T-helper 17 cell (primary cell): ENCODE measurements at places on chromosomes 6 and 20. TPM values are rescaled to one million over a fixed set of nuclear protein-coding genes. Genes with fewer than 3 reads are reported as not detected.

DNA sequence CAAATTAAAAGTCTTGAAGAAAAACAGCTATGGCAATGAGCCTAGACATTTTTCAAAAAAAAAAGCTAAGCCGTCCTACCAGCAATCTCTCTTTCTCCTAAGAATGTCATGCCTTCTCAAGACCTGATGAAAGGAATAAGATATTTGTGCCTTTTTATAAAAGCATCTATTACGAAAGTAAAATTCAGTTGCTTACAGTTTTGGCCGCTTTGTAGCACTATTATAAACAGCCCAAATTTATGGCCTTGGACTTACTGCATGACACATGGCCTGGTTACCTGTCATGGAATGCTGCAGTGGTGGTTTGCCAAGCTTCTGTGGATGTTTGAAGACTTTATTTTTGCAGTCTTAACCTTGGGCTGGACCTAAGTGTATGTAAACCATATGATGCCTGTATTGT, 22.2 kb upstream of the VAPB start:
- H3K27me3 ChIP-seq = no peaks in the 10 kb centered on the region
- no peak overlapping the region for H3K4me3 ChIP-seq
- no peak for DNase-seq

GRCh38 chr6:44702292-44702691, 314.8 kb downstream of the CDC5L start:
- peaks cover 2% of the 10 kb centered on the region for H3K36me3 ChIP-seq
- H3K4me1 ChIP-seq = peaks cover 4% of the 10 kb centered on the region
- no peak overlapping the region for H3K27ac ChIP-seq
- H3K27me3 ChIP-seq = no peaks in the 10 kb centered on the region

- no peak overlapping the region for H3K27ac ChIP-seq
- no peak overlapping the region for H3K4me3 ChIP-seq
- DNase-seq = no peak
- peaks cover 2% of the 10 kb centered on the region for H3K36me3 ChIP-seq
Observed at GRCh38 chr20:25632940-25633790, 9.4 kb upstream of the NANP start.

DNA sequence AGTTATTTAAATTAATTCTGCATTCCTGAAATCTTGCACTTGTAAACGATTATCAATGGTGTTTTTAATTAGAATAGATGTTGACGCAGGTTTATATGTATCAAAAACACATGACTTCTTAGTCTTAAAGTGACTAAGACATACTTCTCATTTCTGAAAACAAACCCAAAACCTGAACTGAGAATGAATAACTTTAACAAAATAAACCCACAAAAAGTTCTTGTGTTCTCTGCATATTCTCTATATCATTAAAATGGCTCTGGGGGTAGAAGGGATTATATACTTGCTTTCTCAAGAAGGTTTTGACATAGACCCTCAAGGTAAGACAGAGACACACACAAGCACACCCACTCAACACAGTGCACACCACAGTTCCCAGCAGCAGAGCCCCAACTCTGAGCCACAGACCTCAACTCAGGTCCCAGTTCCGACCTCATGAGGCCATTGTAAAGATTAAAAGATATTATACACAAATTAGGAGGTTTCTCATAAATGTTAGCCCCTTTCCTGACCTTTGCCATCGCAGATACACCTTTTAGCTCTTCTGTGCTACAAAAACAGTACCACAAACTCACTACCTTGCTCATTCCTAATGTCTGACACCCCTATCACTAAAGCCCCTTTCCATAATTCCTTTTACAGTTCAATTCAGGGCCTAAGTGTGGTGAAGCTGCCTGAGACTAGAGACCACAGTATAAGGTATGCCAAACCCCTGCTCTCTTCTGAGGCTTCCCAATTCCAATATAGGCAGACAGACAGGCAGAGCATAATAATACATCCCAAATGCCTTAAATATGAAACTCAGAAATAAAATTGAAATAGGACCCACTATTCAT, 267.8 kb downstream of the PTPRK start:
- peaks cover 14% of the 10 kb centered on the region for H3K4me1 ChIP-seq
- DNase-seq = no peak
- no peak overlapping the region for H3K27ac ChIP-seq
- H3K27me3 ChIP-seq = no peaks in the 10 kb centered on the region
- H3K4me3 ChIP-seq = no peak overlapping the region
- peaks cover 2% of the 10 kb centered on the region for H3K36me3 ChIP-seq

GRCh38 chr6:127120787-127121636, 2.5 kb downstream of the RSPO3 start:
- peaks cover 79% of the 10 kb centered on the region for H3K27me3 ChIP-seq
- DNase-seq = no peak
- peaks cover 7% of the 10 kb centered on the region for H3K36me3 ChIP-seq
- peak overlapping the region; percentile 87 for H3K4me3 ChIP-seq

GRCh38 chr6:84773431-84774156, 9.2 kb upstream of the TBX18 start:
- peaks cover 4% of the 10 kb centered on the region for H3K36me3 ChIP-seq
- no peak overlapping the region for H3K27ac ChIP-seq
- no peak for DNase-seq
- H3K4me3 ChIP-seq = no peak overlapping the region
- H3K27me3 ChIP-seq = peaks cover 71% of the 10 kb centered on the region

DNA sequence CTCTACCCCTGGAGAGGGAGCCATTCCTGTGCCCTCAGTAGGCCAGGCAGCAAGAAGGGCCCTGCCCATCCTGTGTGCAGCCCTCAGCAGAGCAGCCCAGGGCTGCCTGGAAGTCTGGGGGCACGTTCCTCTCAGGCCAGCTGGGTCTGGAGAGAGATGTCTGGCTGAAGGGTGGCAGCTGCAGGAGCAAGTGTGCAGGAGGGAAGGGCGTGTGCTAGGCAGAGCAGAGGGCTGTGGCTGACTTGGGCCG, 62.7 kb downstream of the NOL4L start:
- DNase-seq = no peak
- no peaks in the 10 kb centered on the region for H3K27me3 ChIP-seq
- peaks cover 8% of the 10 kb centered on the region for H3K36me3 ChIP-seq

DNA sequence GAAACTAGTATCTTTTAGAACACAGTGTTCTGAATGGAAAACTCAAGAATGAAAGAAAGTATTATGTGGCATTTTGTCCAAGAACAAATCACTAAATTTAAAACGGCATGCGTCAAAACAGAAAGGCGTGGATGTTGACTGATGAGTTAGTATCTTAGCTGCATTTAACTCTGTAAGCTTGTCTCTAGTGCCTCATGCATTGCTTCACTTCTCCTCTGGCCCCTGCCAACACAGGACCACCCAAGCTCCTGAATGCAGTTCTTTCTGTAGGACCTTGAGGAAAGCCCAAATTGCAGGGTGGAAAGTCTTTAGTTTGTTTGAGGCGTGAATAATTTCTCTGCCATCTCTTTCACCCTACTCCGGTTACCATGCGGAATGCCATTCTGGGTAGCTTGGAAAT, 632.2 kb downstream of the COL12A1 start:
- DNase-seq = no peak
- no peaks in the 10 kb centered on the region for H3K27me3 ChIP-seq
- no peak overlapping the region for H3K27ac ChIP-seq
- no peak overlapping the region for H3K4me3 ChIP-seq

DNA sequence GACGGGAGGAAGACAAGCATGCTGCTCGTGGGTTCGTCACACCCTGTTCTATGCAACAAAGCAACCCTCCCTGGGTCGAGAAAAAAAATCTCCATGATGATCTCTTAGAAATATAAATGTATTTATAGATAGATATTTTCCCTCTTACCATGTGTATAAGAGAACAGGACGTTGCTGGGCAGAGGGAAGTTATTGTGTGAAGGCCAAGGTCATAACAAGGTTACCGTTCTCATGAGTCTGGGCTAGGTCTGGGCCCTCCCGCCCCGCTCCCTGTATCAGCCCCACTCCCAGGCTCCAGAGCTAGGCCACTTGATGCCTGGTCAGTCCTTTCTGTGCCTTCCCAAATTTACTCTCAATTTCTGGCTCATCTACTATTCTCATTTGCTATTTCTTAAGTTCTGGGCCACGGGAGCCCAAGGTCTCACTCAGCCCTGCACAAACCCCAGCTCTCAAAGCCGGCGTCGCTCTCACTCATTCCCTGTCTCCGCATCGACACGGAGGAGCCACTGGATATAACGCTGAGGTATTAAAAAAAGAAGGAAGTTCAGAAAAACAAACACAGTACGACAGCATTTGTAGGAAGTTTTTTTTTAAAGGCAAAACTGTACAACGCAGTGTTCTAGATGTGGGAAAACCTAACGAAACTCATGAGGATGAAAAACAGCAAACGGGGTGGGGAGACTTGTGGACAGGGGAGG, 96.8 kb downstream of the PSMG4 start:
- peaks cover 47% of the 10 kb centered on the region for H3K4me1 ChIP-seq
- peak overlapping the region; percentile 93 for H3K4me3 ChIP-seq
- H3K27ac ChIP-seq = peak overlapping the region; percentile 96
- peaks cover 10% of the 10 kb centered on the region for H3K27me3 ChIP-seq
- no peak for DNase-seq
- H3K36me3 ChIP-seq = peaks cover 7% of the 10 kb centered on the region

- no peak overlapping the region for H3K4me3 ChIP-seq
- H3K4me1 ChIP-seq = peaks cover 31% of the 10 kb centered on the region
- DNase-seq = no peak
Observed at GRCh38 chr20:8130840-8131526, 1.1 kb upstream of the PLCB1 start.

DNA sequence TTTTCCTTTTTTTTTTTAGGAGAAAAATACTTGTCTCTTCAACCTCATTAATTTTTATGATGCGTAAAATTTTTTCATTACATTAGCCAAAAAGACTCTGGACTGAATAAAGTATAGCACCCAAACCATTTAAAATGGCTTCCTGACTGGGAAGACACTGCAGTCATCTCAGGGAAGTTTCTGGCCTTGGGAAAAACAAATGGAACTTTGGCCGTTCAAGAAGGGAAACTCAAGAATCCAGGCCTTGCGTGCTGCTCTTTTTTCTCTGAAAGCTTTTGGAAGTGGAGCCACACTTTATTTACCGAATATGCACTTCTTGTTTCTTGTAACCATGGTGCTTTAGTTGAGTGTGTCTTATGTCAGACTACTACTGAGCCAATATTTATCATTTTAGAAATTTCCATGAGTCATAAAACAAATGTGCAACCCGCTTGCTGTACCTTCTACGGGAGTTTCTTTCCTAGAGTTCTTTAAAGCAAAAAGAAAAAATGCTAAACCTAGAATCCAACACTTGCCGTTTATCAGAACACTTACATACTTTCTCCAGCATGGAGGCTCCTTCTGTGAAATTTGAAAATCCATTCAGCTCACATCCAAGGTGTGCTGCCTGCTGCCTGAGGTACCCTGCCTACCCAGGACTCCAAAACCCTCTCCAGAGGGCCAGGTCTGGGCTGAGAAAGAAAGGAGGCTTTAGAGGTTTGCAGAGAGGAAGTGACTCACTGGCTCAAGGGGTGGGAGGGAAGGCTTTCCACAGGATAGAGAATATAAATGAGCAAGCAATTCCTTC, 11.5 kb upstream of the DSTN start:
- H3K27me3 ChIP-seq = peaks cover 9% of the 10 kb centered on the region
- DNase-seq = no peak
- H3K4me3 ChIP-seq = no peak overlapping the region

DNA sequence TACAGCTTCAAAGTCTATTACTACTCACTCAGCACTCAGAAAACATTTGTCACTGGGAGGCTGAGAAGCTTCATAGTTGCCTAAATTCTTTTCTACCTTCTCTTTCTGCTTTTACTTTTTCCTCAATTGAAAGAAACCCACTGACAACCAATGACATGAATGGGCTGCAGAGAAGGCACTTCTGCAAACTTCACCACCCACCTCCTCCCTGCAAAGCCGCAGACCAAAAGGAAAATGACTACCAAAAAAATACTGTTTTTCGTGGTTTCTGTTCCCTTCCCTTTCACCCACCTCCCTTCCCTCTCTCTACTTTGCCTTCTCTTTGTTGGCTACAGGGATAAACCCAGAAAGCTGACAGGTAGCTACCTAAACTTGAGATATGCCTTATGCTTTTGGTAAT, 3.2 kb downstream of the GNAS-AS1 start:
- peaks cover 77% of the 10 kb centered on the region for H3K27me3 ChIP-seq
- peaks cover 16% of the 10 kb centered on the region for H3K4me1 ChIP-seq
- H3K4me3 ChIP-seq = no peak overlapping the region
- peaks cover 6% of the 10 kb centered on the region for H3K36me3 ChIP-seq

DNA sequence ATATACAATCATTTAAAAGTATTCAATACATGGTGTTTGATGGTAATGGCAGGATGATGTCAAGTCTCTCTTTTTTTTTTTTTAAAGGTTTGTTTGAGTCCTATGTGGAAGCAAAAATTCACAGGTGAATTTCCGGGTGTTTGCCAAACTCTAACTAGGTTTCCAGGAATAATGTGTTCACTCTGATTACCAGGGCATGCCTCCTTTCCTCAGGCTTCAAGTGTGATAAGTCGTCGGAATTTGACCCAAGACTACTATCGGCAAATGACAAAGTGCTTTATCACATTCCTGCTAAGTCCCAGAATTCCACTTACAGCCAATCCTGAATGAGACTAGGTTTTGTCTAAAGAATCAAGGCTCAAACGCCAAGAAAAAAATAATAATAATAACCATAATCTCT, 7.3 kb downstream of the OARD1 start:
- H3K27me3 ChIP-seq = no peaks in the 10 kb centered on the region
- DNase-seq = no peak
- H3K27ac ChIP-seq = no peak overlapping the region
- H3K36me3 ChIP-seq = peaks cover 12% of the 10 kb centered on the region

DNA sequence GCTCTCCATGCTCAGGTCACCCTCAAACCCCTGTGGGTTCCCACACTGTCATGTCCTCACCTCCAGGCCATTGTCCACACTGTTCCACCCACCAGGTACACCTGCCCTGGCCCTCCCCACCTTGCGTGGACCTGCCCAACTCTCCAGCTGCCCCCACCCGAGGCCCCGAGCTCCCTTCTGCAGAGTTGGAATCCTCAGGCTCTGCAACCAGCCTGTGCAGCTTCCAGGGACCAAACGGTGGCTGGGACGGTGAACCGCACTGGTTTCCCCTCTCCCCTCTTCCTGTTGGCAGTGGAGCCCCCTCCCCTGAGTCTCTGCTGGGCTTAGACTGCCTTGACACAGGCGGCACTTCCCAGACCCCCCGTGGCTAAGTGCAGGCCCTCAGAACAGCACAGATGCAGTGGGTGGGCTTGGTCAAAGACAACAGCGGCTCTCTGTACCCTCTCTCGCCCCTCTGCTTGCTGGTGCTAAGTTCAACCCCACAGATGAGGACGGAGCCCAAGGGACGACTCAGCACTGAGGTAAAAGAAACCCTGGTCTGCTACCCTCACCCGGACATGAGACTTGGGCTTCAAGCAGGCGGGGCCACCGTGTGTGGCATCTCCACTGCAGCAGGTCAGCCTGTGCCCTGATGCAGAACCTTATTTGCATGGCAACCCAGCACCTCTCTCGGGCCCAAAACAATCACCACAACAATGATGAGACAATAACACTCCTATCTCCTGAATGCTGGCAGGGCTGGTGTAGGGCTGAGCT, 11.0 kb downstream of the ZBP1 start:
- DNase-seq = no peak
- H3K4me1 ChIP-seq = peaks cover 21% of the 10 kb centered on the region
- H3K4me3 ChIP-seq = no peak overlapping the region

GRCh38 chr6:93059911-93060310, 359.4 kb downstream of the EPHA7 start:
- H3K4me3 ChIP-seq = no peak overlapping the region
- H3K27ac ChIP-seq = no peak overlapping the region
- DNase-seq = no peak
- no peaks in the 10 kb centered on the region for H3K4me1 ChIP-seq
- H3K36me3 ChIP-seq = no peaks in the 10 kb centered on the region

GRCh38 chr6:90537723-90538258, 49.1 kb downstream of the MAP3K7 start:
- H3K27me3 ChIP-seq = no peaks in the 10 kb centered on the region
- H3K27ac ChIP-seq = peak overlapping the region; percentile 79
- H3K36me3 ChIP-seq = peaks cover 6% of the 10 kb centered on the region
- peaks cover 12% of the 10 kb centered on the region for H3K4me1 ChIP-seq

Gene GDAP1L1
- total RNA-seq = not detected

Gene LAMA4
- not detected for total RNA-seq

Gene JAG1
- 4.3 TPM for total RNA-seq

Gene CD83
- total RNA-seq = 62.3 TPM

Gene XKR7
- total RNA-seq = not detected
